HT1080 (cell line): ENCODE measurements at places on chromosomes 5 and 9.

DNA sequence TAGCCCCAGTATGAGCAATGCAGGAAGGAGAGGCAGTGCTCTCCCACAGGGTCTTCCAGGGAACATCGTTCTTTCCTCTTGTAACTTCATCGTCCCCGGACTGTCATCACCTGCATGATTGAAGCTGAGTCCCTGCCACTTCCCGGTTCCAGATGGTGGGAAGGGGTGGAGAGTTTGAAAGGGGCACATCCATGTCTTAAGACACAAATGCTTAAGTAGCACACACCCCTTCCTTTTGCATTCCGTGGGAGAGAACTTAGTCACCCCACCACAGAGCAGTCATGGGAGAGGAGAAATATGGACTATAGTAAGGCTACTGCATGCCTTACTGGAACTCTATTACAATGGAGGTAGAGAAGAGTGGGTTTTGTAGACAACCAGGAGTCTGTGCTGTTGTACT, 165.3 kb upstream of the GAS1 start:
- peak; percentile 27 for DNase-seq

DNA sequence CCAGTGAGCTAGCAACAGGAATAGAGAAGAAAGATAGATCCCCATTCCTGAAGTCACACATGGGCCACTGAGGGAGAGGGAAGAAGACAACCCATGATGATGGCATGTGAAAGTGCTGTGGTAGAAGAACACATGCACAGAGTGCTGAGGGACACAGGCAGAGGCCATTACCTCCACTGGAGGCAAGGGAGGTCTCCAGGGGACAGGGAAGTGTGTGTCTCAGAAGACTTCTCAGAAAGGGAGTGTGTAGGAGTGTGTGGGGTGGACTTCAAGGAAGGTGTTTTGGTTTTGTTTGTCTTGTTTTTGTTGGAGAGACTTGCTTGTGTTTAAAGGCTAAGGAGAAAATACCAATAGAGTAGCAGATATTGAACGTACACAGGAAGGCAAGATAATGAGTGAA, 77.0 kb upstream of the SMARCA2 start:
- no peak for DNase-seq

- DNase-seq, result no peak
Observed at GRCh38 chr5:111124793-111125192, 32.6 kb downstream of the WDR36 start.

- DNase-seq, result no peak
Observed at GRCh38 chr9:123642291-123643278, 286.6 kb downstream of the CRB2 start.

DNA sequence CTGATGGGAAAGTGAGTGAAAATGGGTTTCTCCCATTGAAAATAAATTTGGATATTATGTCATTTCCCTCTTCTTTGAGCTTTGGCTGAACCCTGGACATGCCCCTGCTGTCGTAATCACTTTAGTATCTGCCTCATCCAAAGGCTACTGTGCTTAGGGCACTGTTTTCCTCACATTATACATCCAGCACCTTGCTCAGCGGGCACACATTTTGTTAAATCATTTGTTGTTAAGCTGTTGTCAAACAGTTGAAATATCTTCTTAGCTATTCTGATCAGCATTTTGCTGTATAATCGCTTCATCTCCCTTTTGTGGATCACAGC, 352.7 kb upstream of the CD180 start:
- no peak for DNase-seq

DNA sequence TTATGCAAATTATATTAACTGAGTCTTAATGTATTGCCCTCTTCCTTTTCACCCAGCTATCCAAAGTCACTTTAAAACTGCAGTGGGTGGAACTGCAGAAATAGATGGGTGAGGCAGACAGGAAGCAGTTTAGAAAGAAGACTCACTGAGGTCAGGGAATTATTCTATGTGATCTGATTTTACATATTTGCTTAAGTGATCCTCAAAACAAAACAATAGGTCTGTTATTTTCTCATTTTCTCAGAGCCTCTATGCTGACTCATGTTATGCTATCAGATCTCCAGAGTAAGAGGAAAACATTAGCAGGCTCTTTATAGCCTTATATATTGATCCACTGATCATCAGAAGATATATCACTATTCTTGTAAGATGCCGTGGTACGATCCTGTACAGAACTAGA, 63.5 kb downstream of the MRPS27 start:
- peak; percentile 60 for DNase-seq

- DNase-seq, result no peak
Observed at GRCh38 chr5:38660194-38660668, 103.8 kb upstream of the LIFR start.

GRCh38 chr9:81103597-81104471, 585.5 kb downstream of the TLE1 start:
- DNase-seq, result no peak

- DNase-seq, result no peak
Observed at GRCh38 chr9:120544441-120544840, 35.5 kb downstream of the CDK5RAP2 start.

- DNase-seq, result no peak
Observed at GRCh38 chr9:33249983-33250382, 10.0 kb downstream of the SPINK4 start.

- DNase-seq, result no peak
Observed at GRCh38 chr5:57348376-57349140, 134.1 kb downstream of the ACTBL2 start.

GRCh38 chr5:174514325-174514724, 210.1 kb upstream of the MSX2 start:
- DNase-seq, result no peak

- DNase-seq, result no peak
Observed at GRCh38 chr5:146606893-146607292, 90.9 kb upstream of the GPR151 start.

DNA sequence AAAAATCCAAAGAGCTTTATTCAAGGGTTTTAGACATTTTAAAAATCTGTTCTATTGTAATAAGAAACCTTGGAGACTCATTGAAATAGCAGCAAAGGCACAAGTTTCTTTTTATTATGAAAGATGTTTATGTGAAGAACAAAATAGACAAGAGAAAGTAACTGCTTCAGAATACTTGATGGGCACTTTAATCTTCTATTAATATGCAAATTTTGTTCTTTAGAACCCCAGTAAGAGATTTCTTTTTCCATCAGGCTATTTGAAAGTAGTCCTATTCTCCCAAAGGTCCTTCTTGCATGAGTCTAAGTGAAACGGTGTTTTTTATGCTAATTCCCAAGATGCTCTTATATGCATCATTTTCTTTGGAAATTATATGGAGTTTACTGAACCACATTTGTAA, 602.0 kb downstream of the EFNA5 start:
- no peak for DNase-seq

DNA sequence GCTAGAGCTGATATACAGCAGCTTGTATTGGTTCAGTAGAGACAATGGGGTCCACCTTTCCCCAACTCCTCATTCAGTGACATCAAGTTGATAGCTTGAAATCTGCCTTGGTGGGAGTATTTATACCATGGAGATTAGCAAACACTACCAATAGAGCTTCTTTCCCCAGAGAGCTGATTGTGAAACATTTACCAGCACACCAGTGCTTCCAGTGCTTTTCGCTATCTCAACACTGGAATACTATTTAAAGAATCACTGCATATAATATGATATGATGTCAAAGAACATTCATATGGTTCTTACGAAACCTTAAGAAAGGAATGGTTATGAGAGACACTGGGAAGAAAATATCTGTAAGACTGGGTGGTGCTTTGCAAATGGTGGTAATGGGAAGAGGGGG, 21.8 kb upstream of the RNF145 start:
- DNase-seq, result no peak

GRCh38 chr9:101485924-101486692, 47.5 kb upstream of the RNF20 start:
- no peak for DNase-seq

- no peak for DNase-seq
Observed at GRCh38 chr9:1962122-1962521, 53.0 kb upstream of the SMARCA2 start.

DNA sequence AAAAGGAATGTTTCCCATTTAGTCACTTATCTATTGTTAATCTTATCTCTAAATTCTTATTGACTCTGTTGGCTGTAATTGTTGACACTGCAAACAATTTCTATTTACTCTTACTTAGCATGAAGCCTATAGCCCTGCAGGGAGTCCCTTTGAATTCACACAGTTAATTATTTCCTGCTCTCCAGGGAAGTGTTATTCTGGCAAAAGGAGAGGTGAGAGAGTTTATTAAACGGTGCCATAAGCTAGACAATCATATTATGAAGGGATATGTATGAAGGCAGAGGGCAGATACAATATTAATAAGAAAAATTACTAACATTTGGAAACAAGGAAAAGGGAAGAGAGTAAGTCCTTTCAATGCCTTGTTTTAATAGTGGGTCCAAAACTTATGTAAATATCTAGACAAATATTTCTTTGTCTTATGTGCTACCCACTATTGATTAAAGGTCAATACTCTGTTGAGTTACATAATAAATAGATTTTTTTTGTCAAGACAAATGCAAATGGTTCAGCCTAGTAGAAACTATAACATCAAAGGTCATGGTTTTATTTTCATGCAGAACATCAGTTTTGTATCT, 107.1 kb downstream of the CDH18 start:
- DNase-seq, result no peak

DNA sequence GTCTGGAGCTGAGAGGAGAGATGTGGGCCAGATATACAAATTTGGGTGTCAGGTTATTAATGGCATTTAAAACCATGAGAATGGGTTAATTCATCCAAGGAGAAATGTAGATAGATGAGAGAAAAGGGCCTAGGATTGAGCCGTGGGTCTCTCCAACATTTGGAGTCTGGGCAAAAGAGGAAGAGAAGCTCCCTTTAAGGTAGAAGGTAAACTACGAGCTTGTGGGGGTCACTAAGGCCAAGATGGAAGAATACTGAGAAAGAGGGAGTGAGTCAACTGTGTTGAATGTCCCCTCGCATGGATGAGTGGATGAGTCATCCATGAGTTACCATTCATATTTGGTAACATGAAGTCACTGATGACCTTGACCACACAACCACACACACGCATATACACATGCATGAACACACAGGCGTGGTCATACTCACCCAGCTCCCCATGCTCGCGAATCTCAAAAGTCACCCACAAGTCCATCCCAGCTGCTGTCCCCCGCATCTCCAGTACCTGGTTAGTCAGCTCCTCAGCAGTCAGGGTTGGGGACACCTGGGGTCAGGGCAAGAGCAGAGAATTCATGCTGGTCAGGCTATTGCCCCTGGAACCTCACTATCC, 6.8 kb upstream of the FCHSD1 start:
- DNase-seq, result peak; percentile 95

DNA sequence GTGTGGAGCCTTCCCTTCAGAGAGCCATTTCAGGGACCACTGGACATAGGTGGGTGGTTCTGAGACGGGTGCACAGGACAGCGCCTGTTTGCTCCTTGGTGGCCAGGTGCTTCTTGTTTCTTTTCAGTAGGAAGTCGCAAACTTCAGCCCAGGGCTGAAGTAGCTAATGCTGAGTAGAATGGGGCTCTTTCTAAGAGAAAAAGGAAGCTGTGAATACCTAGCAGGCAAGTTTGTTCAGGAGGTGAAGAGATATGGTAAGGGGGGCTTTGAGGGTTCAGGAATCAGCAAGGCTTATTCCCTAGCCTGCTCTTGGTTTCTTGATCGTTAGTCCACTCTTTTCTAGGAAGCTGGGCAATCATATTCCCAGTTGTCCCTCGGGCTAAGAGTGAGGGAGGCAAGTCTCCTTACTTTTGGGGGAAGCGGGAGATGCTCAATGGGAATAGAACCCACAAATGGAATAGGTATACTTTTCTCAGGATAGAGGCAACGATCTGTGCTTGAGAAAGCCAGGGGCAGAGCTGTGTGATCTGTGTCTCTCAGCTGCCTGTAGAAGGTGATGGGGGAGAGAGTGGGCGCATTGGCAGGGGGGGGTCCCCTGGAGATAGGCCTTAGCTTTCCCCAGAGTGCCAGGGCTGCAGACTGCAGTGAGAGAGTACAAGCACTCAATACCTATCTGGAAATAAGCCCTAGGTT, 1.9 kb upstream of the PURA start:
- DNase-seq, result no peak

- DNase-seq, result no peak
Observed at GRCh38 chr5:153516504-153517240, 26.2 kb downstream of the GRIA1 start.

DNA sequence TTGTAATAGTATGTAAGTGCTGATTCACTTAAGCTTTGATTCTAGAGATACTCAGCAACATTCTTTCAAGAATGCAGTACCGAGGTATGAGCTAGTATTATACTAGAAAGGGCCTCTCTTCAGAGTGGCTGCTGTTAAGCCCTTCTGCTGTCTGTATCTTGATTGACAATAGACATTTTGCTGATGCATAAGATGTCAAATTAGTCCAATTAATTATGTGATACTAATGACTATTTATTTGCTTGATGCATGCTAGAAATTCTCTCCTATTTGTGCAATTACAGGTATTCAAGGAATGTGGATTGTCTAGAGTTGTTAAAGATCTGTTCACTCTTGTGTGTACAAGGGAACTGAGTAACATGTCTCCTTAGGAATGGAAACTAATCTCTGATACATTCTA, 92.3 kb upstream of the PTGER4 start:
- no peak for DNase-seq

- no peak for DNase-seq
Observed at GRCh38 chr5:163759000-163759704, 253.7 kb downstream of the MAT2B start.

DNA sequence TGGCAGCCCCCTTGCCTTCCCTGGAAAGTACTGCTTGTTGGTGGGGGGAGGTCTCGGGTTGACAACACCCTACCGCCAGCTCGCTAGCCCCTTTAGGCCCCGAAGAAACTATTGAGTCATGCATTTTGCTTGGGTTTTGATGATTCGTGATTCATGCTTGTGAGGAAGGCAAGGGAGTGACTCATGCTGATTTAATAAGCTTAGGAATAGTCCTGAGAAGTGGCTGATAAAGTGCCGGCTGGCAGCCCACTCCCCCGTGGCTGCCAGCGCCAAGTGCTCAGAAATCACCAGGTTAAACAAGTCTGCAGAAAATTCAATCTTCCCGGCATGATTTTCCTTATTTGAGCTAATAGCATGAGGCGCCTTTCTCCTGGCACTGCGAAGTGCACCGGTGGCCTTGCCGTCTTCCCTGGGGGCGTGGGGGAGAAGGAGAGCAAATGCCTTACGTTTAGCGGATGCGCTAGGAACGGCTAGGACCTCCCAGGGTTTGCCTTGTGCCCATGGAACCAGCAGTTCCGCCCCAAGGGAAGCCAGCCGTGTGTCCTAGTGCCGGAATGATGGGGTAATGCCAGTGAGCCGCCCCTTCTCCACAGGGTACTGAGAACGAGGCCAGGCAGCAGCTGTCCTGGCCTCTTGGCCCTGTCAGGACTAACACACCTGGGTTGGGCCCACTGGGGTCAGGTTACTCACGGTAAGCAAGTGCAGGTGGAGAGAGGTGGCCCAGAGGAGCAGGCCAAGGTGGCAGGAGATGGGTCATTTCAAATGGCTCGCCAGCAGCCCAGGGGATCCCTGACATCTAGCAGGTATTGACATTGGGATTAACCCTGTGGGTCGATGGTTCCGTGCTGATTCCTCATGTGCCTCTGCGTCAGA, 151.9 kb downstream of the MACROH2A1 start:
- peak; percentile 98 for DNase-seq

GRCh38 chr9:98883276-98883675, 60.4 kb upstream of the COL15A1 start:
- no peak for DNase-seq

- DNase-seq, result no peak
Observed at GRCh38 chr9:89353989-89354388, 35.7 kb downstream of the SECISBP2 start.
